ENCODE measurements at places on chromosomes 12 and 14. TPM values are rescaled to one million over a fixed set of nuclear protein-coding genes. Genes with fewer than 3 reads are reported as not detected.

DNA sequence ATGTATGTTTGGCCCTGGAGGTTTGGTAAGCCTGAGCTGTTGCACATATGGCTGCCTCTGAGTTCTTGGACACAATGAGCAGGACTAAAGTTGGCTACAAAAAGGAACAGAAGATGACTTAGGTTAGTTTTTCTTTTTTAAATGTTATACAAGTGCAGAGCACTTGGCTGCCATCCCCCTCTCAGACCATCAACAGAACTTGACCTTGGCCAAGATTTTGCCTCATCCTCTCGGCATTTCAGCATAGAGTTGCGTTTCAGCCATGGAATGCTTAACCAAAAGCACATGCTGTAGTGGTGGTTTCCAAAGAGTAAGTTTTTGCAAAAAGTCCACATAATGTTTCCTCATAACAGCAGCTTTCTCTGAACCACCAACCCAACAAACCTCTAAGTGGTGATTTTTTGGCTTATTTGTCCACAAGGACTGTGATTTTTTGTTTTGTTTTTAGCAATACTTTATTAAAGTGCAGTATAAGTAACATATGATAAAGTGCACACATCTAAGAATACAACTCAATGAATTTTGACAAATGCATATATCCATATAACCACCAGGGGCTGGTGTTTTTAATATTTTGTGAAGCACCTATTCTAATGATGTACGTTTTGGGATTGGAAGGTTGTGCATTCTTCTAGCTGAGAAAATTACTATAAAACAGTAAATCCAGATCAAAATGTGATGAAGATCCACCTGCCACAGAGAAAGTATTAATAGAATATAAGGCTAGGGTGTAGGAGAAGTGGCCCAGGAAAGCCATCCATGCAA lies 12.1 kb upstream of the GALNT16 start:
- no peak for DNase-seq

DNA sequence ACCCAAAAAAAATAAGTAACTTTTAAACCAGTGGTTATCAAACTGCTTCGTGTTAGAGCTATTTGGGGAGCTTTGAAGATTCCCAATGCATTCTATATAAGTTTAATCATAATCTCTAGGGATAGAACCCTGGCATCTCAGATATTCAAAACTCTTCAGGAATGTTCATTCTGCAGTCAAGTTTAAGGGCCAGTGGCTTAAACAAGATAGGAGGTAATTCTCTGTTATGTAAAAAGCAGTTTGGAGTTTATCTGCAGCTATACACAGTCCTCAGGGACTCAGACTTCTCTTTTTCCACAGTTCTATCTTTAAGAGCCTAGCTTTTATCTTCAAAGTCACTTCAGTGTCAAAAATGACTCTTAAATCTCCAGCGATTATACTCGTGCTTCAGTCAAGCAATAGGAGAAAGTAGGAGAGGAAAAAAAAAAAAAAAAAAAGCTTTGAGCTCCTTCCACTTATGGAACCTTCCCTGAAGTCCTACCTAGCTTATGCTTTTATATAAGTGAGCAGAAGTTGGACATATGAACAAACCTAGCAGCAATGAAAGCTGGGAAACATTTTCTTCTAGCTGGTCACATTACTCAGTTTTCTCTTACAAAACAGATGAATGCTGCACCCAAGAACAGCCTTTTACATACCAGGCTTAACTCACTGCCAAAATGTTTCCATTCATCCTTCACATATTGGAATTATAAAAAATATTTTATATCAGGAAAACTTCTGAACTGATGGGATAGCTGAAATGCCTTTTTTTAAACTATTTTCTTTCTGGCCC lies 302.8 kb downstream of the FSCB start:
- no peak for DNase-seq

GRCh38 chr12:68865399-68866164 lies 57.6 kb downstream of the MDM2 start:
- DNase-seq = no peak

GRCh38 chr12:78534311-78534710 lies 330.3 kb upstream of the SYT1 start:
- no peak for DNase-seq

- DNase-seq = no peak
These were observed 263.3 kb downstream of the SLC16A7 start for GRCh38 chr12:59859171-59859510.

GRCh38 chr14:73230051-73230450 lies 7.3 kb upstream of the PAPLN start:
- no peak for DNase-seq

DNA sequence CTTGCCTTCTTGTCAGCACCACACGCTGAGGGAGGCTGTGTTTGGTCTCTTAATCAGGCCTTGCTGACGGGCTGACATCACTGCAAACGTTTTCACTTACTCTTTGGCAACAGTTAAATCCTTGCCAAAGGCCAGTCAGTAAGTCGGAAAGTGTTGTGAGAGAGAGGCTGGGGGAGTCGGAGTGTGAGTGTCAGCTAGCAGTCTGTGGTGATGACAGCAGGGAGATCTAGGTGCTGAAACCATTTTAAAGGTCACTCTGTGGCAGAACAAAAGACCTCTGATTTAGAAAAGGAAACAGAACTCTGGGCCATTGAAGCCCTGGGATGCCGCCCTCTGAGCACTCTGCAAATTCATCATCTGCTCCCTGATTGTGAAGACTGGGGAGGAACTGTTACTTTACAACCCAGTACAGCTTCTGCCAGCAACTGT lies 143.5 kb downstream of the PAX9 start:
- no peak for DNase-seq

- DNase-seq = no peak
These were observed 534.7 kb downstream of the RPS29 start for GRCh38 chr14:49051328-49052060.

- no peak for DNase-seq
These were observed 1.1 kb downstream of the PAPLN start for GRCh38 chr14:73238424-73238852.

The LMNTD1 gene
- not detected for total RNA-seq

The AMDHD1 gene
- 1.1 TPM for total RNA-seq

The IL26 gene
- not detected for total RNA-seq

The LRCOL1 gene
- 0.24 TPM for total RNA-seq

The HOXC12 gene
- total RNA-seq = not detected

The AMIGO2 gene
- total RNA-seq = 4.9 TPM

The TBPL2 gene
- not detected for total RNA-seq

The EIF2S3B gene
- total RNA-seq = 1.0 TPM

The CELA1 gene
- not detected for total RNA-seq

Measured in WTC11 (cell line).